ENCODE measurements at places on chromosomes 5 and 9.

DNA sequence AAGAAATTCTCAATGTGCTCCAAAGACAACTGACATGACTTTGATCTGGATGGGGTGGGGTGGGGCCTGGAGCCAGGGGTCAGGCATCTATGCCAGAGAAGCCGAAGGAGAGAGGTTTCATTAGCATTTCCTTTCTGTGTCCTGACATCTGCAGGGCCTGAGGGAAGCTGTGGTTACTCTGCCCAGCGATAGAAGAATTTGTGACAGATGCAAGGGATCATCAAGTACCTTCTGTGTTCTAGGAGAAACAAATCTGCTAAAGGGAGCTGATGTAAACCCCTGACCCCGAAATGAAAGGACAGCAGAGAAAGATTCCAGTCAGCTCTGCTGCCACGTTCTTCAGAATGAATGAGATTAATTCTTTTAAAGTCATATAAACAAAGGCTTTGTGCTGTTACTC is 335.7 kb downstream of the PRELID2 start:
- no peak for DNase-seq

DNA sequence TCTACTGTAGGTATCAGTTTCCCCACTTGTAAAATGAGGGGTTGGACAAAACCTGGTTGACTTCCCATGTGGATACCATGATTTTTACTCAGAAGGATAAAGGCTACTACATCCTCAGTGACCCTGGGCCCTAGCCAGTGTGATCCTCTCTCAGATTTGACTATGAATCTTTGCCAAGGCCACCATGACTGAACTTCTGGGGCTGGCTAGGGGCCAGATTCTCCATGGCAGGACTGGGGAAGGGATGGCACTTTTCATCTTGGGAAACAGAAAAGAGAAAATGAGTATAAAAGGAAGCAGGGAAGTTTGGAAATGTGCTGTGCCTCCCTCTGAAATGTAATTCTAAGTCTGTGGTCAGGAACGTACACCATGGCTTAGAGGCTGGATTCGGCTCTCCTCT is 1.4 kb upstream of the FSTL4 start:
- DNase-seq: no peak

DNA sequence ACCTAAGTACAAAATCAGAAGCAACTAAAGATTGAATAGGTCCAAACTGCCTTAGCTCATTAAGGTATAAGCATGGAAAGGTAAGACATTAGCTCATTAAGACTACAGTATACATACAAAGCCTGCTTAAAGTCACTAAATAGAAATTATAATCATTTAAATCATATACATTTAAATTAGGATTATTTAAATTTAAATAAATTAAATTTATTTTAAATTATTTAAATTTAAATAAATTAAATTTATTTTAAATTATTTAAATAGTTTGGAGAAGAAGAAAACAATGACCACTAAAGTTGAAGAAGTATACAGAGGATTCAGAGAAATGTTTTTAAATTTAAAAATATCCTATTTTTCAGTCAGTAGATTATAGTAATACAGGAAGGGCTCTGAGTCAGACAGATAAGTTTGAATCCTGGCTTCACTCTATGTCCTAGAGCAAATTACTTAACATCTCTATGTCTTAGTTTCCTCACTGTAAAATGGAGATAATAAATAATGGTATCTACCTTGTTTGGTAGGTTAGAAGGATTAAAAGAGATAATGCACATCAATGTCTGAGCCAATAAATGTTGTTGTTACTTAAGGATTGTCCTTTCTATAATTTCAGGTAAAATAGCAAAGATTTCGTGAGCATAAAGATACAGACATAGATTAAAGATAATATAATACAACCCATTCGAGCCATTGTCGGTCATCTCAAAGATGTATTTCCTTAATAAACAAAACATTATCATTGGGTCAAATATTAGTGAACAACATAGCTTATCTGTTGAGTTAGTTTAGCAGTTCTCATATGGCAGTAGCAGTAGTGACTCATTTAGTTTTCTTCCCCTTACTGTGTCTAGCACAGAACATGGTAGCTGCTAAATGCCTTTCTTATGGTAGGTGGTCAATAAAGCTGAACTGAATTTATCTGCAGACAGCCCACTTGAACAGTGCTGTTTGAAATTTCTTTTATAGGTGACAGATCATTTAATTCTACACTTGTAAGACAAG is 100.6 kb downstream of the KIAA0825 start:
- no peak for DNase-seq

DNA sequence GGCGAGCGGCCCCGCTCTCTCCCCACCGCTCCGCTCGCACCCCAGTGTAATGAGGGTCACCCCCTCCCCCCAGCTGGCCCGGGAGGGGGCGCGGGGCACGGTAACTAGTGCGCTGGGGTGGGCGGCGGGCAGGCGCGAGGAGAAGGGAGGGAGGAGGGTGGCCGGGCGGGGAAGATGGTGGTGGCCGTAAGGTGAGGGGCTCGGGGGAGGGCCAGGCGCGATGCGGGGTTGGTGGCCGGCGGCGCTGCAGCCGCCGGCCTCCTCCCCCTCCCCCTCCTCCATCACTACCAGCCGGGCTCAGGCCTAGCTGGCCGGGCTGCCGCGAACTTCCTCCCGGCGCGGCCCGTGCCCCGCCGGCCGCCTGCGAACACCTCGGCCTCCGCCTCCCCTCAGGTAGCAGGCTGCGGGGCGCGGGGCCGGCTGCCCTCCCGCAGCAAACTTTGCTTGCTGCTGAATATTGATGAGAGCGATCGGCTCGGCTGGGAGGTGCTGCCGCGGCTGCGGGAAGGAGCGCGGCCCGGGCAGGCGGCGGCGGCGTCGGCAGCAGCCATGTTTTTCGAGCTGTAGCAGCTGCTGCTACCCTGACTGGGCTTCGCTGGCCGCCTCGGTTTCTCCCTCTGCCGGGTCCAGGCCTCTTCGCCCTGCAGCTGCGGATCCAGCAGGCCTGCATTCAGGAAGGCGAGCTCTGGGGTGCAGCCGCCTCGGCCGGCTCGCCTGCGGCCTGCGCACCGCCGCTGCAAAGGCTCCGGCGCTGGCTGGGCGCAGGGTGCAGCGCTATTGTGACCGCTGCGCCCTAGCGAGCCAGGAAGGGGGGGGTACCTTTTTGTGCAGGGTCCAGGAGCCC is 502 bp downstream of the NSD1 start:
- no peak for DNase-seq

DNA sequence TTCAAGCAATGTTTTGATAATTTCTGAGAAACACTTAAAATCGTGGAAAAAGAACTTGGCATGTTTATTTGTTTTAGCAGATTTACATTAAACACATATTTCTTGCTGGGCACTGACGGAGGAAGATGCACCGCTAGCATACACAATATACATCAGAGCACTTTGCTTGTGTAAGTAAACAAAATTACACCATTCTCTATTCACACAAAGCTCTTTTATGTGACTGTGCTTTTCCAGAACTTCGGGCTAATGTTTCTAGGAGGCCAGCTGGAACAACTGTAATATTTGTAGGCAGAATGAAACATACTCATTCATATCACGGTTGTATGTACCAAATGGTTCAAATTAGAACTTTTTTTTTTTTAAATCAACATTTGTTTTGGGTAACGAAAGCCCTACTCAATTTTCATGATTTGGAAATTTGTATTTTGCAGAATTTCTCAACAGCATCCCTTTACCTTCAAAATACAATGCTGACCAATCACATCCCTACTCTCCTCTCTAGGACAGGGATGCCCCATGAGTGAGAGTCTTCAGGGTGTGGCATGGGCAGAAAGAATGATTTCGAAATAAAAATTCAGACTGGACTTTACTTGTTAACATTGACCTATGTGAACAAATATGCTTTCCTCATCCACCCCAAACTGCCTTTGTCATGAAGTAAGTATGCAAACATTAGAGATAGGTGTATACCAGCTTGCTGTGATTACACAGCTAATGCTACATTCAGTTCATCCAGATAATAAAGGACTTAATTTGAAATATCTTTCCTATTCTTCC is 425.1 kb downstream of the BNC2 start:
- DNase-seq: no peak

DNA sequence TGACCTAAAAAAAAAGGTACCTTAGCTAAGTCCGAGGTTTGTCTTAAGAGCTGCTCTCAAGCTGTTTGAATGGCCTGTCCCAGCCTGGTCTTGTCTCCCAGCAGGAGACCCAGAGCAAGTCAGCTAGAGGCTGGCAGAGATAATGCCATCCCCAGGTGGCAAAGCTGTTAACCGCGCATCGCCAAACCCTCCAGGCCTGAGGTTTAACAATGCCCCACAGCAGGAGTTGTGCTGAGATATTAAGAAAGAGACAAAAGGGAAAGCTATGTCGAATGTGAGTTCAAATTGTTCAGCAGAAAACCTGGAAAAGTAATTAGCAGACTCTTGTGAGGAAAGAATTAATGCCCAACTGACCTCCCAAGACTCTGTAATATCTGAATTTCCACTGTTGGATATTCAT is 187.1 kb downstream of the FSTL4 start:
- no peak for DNase-seq

GRCh38 chr9:135135171-135135928 is 47.9 kb downstream of the OLFM1 start:
- DNase-seq: no peak

- no peak for DNase-seq
Observed at GRCh38 chr9:113486327-113486726, 22.8 kb downstream of the RGS3 start.

DNA sequence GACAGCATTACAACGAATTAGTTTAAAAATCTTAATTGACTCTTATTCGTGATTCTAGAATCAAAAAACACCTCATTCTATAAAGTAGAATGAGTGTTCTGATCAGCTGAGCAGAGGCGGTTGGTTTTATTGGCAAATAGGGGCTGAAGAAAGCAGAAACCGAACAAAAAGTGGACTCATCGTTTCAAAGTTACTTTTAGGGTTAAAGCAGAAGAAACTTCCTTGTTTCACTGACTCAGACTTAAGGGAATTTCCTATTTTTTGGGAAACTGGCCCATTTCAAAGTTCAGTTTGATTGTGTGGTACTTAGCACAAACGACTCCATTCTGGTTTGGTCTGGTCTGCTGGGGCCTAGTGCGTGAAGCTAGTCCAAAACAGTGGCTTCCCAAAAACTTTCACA is 862 bp upstream of the NDUFB6 start:
- no peak for DNase-seq

GRCh38 chr5:34510002-34510401 is 146.1 kb upstream of the RAI14 start:
- DNase-seq: no peak

DNA sequence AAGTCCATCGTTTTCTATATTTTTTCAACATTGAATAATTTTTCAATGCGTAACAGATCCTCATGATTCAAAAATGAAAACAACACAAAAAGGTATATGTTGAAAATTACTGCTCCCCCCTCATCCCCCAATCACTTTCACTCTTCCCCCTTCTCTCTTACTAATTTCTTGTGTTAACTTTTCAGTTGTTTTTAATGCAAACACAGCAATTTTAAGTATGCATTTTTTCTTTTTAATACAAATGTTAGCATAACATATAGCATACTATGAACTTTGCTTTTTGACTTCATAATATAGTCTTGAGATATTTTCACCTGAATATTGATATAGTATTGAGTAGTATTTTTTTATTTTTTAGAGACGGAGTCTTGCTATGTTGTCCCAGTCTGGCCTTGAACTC is 41.1 kb upstream of the CAMK4 start:
- no peak for DNase-seq

DNA sequence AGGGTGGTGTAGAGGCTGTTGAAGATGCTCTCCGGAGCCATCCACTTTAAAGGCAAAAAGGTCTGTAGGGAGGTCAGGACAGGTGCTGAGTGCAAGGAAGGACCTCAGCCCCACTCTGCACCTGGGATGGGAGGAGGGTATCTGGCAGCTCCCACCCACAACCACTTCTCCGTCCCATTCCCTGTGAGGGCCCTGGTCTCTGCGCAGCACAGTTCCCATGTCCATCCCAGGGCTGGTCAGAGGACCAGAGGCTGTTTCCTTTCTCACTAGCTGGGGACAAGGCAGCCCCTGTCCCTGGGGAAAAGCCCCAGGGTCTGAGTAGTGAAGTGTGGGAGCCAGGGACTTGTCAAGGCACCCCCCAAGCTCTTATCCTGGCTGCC is 33.7 kb upstream of the CSF1R start:
- no peak for DNase-seq

DNA sequence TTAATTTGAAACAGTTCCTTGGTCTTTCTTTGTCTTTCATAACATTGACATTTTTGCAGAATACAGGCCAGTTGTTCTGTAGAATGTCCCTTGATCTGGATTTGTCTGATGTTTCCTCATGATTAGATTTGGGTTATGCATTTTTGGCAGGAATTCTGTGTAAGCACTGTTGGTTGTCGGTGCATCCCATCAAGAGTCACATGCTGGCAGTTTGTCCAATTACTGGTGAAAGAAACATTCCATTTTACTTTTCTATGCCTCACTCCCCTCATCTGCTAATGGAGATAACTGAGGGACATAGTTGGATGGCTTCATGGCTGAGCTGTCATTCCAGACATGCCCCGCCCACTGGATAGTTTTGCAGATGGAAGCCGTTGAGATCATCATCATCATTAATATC is 7.6 kb upstream of the ZNF618 start:
- no peak for DNase-seq

- no peak for DNase-seq
Observed at GRCh38 chr5:54194318-54194717, 116.1 kb downstream of the ARL15 start.

DNA sequence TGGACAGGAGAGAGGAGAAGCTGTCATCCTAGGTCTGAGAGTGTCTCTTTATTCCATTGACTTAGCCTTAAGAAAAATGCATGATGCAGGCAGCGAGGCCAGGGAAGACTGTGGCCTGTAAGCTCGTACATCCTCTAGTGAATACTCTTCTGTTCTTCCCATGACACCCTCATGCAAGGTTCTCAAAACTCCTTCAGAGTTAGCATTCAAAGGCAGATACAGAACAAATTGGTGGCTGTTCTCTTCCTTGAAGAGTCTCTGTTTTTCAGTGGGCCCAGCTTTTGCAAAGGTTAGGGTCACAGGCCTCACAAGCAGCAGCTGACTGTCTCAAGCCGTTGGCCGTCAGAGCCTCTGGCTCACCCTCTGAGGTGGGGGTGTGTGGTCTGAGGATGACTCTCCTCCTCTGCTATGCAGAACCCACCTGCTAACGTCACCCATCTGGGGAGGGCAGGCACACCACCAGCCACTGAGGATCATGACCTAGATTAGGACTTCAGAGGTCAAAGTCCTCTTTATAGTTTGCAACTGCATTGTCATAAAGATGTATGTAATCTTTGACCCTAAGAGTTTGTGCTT is 15.1 kb downstream of the ADCY2 start:
- no peak for DNase-seq

- DNase-seq: no peak
Observed at GRCh38 chr9:21994556-21995005, at the start of gene CDKN2B-AS1. TSS of gene CDKN2B-AS1 (plus strand) at chr9:21994791.

DNA sequence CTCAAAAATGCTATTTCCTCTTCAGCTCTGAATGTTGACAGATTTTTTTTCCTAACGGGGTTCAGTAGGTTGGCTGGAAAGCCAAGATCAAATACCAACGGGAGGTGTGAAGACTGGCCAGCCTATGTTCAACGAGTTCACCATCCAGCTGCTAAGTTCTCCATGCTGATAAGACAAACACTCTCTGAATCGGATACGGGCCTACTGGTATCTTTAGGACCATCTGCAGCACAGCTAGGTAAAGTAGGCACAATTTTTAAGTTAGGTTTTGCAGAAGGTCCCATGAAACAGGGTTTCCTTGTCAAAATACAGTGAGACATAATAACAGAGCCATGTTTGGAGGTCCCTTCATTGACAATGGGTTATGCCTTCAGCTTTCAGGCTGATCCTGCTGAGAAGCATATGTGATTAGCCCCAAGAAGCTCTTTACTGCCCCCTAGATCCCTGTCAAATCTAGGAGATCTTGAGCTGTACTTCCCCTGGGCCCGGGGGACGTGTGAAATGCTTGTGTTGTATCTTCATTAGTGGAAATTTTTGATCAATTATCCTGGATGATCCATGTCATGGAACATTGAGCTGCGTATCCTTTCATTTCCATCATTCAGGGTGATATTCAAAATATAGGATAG is 60.6 kb downstream of the PGM5 start:
- DNase-seq: no peak

All from stimulated activated CD4-positive, alpha-beta T cell treated with anti-CD3 and anti-CD28 coated beads, TNF-alpha, amount 100 ng/mL, for 4 hours (primary cell).